ENCODE measurements at places on chromosomes 3 and 15.

DNA sequence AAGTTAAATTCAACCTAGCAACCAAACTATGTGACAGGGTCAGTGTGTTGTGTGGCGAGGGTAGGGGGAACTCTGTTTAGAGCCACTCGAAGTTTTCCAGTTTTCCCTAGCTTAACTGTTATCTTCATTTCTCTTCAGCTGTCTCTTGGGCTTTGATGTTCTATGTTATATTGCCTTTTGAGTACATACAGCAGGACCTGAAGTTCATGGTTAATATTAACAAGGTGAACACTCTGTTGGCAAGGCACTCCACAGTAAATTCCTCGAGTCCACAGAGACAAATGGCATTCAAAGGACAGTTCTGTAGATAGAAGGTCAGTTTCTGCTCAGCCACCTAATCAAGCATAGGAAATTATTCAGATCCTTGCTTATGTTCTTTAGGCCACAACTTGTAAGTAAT is 147.9 kb upstream of the DPH6 start:
- DNase-seq, result no peak

- no peak for DNase-seq
Observed at GRCh38 chr15:78715434-78715833, 74.4 kb upstream of the CHRNB4 start.

DNA sequence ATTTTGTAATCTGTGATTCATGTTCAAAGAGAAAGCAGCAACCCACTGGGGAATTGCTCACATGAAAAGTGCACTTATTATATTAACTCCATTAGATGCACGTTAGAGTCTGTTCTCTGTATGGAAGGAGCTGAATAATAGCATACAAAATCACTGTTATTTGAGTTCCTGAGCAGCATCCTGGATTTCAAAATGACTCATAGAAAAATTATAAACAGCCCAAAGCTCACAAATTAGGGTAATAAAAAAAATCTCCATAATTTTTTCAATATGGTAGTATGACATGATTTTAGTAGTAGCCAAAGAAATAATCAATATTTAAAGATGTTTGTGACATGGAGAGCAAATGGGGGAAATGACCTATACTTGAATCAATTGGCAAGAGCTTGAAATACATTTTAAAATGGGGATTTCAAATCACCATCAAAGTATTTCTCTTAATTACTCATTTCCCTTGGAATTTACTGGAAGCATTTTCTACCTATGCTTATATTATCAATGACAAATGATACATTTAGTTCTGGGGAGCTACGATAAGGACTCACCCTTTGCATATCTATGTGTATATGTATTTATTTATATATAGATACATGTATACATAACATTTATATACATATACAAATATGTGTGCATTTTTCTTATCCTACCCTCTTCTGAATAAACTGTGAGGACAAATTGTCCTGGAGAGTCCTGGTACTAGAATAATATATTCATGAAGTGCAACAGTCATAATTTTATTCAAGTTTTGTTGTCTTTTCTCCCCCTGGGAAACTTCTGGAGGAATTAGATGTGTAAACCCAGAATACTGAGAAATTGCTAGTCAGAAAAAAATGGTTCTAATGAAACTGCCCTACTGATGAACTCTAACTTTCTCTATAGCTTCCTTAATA is 116.3 kb downstream of the RPL22L1 start:
- DNase-seq, result no peak

DNA sequence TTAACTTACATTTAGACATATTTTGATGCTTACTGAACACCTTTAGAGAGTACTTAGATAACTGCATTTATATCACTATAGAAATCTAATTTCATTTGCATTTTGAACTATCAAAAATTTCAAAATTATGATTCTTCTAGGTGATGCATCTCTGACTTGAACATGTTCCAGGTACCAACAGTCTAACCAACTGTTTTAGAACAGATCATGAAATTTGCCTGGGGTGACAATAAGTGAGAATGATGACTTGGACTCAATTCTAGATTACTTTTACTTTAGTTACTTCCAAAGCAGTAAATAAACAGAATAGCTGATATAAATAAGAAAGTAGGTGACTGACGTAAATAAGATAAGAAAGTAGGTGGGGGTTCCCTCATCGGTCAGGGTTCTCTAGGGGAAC is 307.8 kb downstream of the BCHE start:
- DNase-seq, result no peak

DNA sequence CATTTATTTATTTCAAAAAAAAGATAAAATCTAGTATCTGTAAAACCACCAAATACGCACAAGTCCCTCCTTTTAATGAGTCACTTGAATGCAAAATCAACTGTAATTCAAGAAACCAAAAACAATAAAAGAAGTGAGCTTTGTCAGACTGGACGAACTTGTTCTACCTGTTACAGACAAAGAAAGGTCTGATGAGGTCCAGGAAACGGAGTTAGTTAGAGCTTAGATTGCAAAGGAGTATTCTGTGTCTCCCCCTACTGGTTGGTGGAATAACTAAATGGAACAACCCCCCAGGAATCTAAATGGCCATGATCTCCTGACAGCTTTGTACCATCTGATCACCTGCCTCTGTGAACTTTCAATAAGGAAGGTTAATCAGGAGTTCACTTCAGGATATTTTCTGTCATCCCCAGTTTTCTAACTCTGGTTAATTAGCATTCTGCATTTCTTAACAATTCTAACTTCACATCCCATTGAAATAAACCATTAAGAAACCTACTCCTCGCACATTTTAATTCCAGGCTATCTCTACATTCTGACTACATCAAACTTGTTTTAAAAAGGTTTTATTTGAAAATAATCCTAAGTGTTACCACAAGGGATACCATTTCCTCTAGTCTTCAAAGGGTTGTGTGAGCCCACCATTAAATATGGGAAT is 333.0 kb upstream of the SATB1 start:
- peak; percentile 86 for DNase-seq

GRCh38 chr3:101061312-101061711 is 68.1 kb upstream of the ABI3BP start:
- DNase-seq, result no peak

All from CD8-positive, alpha-beta T cell (primary cell).